ENCODE measurements at places on chromosomes 11 and 22.

DNA sequence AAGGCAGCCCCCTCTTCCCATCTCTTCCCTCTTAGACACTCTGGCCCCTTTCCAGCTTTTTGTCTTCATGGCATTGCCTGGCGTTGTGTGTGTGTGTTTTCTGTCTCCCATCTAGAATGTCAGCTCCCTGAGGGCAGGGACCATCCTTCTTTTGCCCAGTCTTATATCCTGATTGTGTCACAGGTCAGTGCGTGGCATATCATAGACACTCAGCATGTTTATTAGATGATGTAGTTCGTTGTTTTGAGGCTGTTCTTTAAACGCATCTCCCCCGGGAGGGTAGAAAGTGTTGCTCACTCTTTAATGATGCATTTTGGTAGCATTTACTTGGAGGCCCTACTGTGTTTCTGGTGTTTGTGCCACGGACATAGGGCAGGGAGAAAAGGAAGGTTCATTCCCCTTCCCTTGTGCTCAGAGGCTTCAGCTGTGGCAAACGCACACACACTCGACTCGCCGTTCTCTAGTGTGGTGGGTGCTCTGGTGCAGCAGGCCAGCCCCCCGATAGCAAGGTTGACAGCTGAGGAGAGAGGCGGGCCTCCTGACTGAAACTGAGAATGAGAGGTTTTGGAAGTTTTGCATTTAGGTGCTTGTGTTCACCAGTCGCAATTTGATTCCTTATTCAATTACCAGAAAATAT is 60.2 kb downstream of the TNRC6B start:
- no peak for DNase-seq

GRCh38 chr11:293271-293851 is 4.4 kb downstream of the PGGHG start:
- DNase-seq, result no peak

DNA sequence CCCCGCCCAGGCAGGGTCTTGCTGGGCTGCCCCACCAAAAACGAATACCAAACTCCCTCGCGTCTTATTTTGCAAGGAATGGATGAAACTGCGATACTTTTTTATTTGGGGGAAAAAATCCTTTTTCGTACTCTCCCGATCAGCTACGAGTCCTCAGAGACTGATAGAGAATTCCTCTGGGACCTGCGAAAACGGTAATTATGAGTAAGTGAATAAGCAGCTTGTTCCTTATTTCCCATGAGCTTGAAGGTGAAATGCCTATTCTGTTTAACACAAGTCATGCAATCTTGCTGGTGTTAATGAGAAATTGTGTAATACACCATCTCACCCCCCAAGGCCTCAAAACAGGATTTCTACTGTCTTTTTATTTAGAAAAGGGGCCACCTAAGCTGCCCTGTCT is 5.5 kb downstream of the GRK3 start:
- no peak for DNase-seq

DNA sequence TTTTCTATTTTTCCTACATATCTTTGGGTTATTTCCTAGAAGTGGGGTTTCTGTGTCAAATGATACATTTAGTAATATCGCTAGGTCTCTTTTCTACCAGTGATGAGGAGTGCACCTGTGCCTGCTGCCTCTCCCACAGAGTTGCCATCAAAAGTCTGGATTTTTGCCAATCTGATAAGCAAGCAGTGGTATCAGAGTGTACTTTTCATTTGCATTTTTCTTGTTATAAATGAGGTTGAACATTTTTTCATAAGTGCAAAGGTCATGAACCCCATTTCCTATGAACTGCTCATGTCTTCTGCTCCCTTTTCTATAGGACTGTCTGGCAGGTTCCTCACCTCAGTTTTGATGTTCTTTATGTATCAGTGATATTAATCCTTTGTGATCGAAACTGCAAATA is 1.7 kb downstream of the TRPM5 start:
- no peak for DNase-seq

- DNase-seq, result no peak
These were observed 26.0 kb downstream of the SERPINH1 start for GRCh38 chr11:75588051-75588481.

DNA sequence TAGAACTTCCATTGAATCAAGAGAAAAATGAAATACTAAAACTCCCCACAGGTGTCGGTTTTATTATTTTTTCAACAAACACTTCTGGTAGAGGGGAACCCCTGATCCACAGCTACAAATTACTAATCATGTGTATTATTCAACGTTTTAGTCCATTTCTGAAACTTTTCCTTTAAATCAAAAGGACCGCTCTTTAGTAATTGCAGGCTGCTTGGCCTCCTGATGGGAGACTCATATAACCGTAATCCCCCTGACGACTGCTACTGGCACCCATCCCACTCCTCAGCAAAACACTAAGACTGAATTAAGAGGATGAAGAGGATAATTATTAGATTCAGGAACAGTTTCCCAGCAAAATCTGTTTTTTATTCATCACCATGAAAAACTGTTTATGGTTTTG is 46.4 kb downstream of the PAX6 start:
- DNase-seq, result no peak

DNA sequence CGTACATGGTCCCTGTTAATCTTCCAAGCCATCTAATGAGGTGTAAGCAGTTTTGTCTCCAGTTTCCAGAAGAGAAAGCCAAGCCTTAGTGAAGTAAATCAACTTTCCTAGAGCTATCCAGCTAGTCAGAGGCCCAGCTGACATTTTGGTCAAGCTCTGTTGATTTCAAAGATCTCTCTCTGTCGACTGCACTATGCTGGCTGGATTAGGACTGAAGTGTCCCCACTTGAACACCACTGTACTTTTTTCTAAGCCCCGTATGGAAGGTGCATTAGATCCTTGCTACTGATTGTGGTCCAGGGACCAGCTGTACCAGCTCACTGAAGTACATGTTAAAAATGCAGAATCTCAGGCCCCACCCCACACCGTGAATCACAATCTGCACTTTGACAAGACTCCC is 176.5 kb upstream of the NAV2 start:
- no peak for DNase-seq

- DNase-seq, result no peak
These were observed 19.4 kb upstream of the P2RY2 start for GRCh38 chr11:73198677-73199076.

- no peak for DNase-seq
These were observed 860 bp downstream of the PRMT3 start for GRCh38 chr11:20388096-20389055.

GRCh38 chr11:73186294-73186850 is 31.7 kb upstream of the P2RY2 start:
- no peak for DNase-seq
